ENCODE measurements at places on chromosomes 6 and 20.

DNA sequence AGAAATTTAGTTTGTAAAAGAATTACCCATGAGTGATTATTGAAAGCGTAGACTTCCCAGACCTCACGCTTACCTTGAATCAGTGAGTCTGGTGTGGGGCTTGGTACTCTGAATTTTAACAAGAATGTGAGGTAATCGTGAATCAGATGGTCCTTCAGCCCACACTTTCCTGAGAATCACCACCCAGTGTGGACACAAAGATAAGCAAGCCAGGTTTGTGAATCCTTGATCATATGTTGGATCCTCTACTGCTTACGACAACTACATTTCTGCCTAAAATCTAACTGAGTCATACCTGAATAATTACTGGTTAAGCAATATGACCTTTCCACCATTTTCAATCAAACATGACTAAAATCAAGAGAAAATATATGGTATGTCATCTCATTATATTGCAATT is 589.3 kb downstream of the TFAP2A start:
- DNase-seq, result no peak

DNA sequence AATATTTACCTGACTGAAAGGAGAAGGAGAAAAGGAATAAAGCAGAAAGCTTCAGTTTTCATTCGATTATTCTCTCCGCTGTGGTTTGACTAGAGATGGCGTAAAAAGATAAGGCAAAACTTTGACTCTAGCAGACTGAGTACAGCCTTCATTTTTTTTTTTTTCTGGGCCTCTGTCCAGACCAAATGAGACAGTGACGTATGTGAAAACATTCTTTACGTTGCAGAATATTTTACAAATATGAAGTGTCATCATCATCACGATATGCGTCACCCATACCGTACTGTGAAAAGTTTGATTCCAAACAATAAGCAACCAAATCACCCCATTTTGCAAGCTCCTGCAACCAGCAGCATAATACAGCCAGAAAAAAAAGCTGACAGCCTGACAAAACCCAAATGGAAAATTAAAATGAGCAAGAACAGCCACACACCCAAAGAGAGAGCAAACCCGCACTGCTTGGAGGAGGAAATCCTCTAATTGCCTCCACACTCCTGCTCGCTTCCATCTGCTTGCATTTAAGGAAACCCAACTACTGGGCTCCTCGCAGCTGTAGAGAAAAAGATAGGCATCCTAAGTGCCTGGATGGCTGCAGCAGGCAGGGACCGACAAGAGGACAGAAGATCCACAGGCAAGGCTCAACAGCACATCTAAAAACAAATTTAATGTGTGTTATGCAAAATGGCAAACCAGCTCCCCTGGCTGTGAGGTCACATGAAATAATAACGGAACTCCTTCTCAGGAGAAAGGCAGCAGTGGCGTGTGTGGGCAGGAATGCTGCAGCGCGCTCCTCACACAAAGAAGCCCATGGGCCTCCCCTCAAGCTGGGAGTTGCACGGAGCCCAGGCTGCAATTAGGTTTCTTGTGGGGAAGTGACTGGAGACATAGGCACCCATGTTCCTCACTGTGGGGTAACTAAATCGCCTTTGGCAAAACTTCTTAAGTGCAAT is 113.1 kb downstream of the FYN start:
- no peak for DNase-seq

GRCh38 chr6:2630891-2631571 is 119.7 kb downstream of the MYLK4 start:
- no peak for DNase-seq

GRCh38 chr6:138785079-138785478 is 10.8 kb upstream of the ECT2L start:
- DNase-seq, result no peak

DNA sequence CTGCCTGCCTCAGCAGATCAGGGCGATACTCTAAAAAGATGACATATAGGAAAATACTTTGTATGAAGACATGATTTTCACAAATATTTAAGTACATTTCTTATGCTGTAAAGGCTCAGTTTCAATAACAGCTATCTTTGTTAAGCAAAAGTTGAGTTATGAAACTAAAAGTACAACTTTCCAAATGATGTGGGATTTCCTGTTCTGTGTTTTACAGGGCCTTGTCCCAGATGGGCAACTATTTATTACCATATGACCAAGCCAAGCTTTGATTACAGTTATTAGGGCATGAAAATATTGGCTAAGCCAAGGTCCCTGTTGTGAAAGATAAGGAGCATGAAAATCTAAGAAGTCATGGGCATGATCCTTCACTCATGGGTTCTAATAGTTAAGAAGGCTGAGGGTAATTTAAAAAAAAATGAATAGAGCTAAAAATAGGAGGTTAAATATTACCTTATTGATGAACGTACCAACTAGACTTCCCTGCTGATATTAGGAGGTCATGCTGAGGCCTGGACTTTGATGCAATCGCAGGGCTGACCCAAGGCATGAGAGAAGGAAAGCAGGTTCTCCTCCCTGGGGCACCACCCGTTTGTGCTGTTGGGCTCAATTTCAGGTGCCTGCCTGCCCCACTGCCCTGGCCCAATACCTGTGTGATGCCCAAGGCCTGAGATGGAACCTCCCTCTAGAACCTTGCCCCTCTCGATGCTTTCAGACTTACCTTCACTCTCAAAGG is 294.4 kb upstream of the PRDM1 start:
- DNase-seq, result no peak

- DNase-seq, result no peak
These were observed 8.0 kb downstream of the PGM3 start for GRCh38 chr6:83185096-83185495.

DNA sequence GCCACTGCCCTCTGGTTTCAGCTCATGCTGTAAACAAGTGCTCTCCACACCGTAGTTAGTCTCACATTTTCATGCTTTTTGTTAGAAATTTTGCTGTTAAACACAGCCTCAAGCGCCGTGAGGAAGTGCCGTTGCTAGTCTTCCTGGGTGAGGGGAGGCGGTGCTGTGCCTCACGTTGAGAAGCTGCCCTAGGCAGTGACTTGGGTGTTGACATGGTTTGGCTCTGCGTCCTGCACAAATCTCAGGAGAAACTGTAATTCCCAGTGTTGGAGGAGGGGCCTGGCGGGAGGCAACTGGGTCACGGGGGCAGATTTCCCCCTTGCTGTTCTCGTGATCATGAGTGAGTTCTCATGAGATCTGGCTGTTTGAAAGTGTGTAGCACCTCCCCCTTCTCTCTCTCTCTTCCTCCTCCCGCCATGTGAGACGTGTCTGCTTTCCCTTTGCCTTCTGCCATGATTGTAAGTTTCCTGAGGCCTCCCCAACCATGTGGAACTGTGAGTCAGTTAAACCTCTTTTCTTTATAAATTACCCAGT is 95.8 kb downstream of the ERMARD start:
- no peak for DNase-seq

DNA sequence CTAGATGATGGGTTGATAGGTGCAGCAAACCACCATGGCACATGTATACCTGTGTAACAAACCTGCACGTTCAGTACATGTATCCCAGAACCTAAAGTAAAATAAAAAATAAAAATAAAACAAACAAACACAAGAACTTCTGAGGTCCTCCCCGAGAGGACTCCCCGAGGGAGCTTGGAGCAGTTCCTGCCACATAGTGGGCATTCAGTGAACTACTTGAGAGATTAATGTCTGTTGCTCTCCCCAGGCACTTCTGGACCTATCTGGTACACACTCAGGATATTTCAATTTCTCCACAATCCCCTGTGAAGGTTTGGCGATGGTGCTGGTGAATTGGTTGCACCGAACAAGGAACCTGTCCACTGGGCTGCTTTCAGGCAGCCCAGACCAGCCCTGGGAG is 311.2 kb downstream of the ESR1 start:
- no peak for DNase-seq

GRCh38 chr6:101489456-101489855 is 95.9 kb downstream of the GRIK2 start:
- DNase-seq, result no peak

All from activated T-helper 9 cell treated with anti-CD3 and anti-CD28 coated beads, Interleukin-2, amount 50 U/mL, for 16 hours (primary cell).